NCI-H1694 (cell line): ENCODE measurements at places on chromosomes 4 and X.

DNA sequence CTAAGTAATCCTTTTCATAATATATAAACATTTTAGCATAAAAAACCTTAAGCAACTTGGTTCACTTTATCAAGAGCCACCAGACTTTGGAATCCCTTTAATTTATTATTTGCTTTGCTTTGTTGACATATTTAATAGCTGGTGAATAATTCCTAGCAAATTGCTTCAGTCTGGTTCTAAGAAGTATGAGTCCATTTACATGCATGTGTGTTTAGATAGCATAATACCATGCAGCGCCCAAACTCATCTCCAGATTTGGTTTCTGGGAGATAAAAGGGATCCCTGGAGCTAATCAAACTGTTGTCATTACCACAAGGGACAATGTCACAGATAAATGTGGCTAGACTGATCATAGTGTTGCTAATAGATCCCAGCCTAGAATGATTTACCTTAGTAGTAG is 111.8 kb downstream of the TMEM144 start:
- DNase-seq, result no peak

DNA sequence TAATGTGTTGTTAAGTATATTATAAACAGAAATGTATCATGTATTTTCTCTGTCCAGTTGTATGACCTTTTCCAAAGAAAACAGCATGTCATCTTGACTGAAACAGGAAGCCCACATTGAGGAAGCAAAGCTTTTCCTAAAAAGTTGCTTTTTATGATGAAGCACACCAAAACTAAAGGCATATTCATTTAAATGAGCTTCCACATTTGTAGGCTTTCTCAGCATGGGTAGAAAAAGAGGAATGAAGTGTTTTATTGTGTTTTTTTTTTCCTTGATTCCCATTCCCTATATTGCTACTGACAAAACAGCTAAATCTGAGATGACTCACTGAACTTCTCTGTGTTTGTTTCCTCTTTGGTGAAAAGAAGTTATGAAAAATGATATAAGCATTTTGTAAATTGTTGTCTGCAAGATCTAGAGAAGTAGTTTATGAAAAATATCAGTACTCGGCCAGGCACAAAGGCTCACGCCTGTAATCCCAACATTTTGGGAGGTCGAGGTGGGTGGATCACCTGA is 32.5 kb upstream of the FRAS1 start:
- DNase-seq, result no peak

DNA sequence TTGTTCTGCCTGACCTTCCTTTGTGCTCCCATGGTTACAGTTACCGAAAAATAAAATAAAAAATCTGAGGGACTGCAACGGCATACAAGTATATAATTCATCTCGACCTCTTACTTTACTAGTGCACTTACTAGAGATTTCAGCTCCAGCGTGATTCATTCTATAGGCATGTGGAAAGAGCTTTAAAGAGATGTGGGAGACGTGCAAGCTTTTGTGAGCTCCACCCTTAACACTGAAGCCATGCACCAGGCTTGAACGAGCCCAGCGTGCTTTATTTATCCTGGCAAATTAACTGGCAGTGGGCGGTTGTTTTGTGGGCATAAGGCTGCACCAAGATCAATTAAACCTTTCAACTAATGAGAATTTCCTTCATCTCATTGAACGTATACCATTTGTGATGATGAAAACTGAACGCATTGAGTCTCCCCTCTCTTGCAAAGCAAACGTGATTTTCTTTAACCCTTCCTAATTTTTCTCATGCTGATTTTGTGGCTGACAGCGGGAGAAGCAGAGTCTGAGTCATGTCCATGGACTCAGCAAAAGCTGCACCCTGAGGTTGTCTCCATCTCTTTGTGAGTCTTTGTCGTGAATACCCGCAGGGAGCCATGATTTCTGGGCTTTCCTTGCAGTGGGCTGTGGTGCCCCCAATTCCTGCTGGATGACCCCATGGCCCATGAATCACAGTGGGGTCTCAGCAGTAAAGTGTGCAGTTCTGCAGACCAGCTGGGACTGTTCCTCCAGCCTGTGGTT is 60.1 kb downstream of the MXRA5 start:
- no peak for DNase-seq

DNA sequence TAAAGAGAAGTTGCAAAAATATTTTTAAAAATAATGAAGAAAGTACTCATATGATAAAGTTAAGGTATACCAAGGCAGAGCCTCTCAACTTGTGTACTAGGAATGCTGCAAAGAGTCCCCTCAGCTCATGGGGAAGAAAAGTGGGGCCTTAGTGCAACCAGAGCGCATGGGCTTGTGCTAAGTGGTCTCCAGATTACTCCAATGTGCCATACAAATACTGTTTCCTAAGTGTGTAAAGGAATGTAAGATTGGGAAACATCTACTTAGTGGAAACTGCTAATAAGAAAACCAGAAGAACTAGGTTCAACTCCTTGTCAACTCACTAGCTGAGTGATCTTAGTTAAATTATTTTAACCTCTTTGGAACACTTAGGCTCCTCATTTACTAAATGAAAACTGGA is 39.1 kb downstream of the NAF1 start:
- DNase-seq, result no peak

DNA sequence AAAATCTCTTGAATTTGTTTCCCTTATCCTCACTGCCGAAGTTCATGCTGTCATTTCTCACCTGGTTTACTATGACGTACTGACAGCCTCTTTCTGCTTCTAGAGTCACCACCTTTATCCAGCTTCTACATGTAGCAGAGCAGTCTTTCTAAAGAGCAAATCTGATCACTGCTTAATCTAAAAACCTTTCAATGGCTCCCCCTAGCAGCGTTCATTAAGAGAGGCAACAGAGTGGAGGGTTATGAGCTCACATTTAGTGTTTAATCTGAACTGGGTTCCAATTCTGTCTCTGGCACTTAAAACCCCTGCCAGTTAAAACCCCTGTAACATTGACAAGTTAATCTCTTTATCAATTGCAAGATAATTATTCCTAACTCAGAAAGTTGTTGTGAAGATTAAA is 4.4 kb downstream of the RBPJ start:
- no peak for DNase-seq

GRCh38 chr4:6907658-6908191 is 1.9 kb upstream of the TBC1D14 start:
- DNase-seq, result no peak

DNA sequence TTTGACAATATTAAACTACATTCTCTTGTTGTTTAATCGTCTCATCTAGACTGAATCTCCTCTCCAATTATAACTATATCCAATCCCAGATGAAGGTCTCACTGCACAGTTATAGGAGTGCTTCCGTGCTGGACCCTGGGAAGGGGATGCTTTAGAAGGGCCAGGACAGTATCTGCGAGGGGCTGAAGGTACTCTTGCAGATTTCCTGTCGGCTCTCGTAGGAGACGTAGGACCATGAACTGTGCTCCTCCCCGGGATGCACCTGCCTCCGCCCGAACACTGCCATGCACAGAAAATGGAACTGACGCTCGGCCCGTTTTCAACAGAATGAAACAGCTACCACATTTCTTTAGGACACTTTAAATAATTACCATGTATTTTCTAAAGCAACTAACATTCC is 39.4 kb downstream of the FAT1 start:
- DNase-seq, result no peak

DNA sequence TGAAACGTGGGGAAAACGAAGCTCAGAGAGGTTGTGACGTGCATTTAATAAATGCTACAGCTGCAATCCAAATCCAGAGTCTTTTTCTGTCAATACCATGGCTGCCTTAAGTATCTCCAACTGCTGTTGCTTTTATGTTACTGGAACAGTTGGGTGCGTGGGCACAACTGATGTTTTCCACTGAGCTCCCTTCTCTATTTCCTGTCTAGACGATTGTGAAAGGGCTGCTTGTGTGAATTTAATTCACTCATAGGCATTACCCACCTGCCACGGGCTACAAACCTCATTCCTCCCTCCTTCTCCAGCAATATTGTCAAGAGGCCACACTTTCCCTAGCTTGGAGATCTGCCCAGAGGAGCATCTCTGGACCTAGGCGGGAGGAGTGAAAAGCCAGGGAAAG is 526.0 kb downstream of the MID1IP1 start:
- DNase-seq, result no peak

GRCh38 chr4:30839583-30840520 is 119.7 kb downstream of the PCDH7 start:
- DNase-seq, result no peak

DNA sequence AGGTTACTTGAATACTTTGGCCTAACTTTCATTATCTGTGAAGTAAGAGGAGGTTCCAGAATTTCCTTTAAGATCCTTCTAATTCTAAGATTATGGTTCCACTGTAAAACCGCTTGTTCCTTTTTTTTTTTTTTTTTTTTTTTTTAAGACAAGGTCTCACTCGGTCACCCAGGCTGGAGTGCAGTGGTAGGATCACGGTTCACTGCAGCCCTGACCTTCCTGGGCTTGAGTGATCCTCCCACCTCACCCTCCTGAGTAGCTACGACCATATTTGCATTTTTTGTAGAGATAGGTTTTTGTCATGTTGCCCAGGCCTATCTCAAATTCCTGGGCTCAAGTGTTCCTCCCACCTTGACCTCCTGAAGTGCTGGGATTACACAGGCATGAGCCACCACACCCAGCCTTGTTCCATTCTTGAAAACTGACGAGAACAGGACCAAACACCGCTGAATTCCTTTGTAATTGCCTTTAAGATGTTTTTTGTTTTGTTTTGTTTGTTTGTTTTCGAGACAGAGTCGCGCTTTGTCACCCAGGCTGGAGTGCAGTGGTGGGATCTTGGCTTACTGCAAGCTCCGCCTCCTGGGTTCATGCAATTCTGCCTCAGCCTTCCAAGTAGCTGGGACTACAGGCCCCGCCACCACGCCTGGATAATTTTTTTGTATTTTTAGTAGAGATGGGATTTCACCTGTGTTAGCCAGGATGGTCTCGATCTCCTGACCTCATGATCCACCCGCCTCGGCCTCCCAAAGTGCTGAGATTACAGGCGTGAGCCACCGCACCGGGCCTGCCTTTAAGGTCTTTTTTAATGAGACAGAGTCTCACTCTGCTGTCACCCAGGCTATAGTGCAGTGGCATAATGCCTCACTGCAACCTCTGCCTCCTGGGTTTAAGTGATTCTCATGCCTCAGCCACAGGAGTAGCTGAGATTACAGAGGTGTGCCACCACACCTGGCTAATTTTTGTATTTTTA is 6.8 kb downstream of the PDS5A start:
- DNase-seq, result no peak

DNA sequence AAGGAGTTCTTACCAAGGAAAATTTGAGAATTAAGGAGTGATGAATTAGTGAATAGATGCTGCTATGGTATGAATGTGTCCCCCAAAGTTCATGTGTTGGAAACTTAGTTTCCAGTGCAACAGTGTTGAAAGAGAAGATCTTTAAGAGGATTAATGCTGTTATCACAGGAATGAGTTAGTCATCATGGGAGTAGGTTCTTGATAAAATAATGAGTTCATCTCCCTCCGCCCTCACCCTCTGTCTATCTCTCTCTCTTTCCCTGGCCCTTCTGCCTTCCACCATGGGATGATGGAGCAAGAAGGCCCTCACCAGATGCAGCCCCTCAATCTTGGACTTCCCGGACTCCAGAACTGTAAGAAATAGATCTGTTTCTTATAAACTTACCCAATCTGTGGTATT is 38.3 kb upstream of the KLHL8 start:
- DNase-seq, result no peak

- DNase-seq, result no peak
Observed at GRCh38 chrX:97405031-97405660, 521.4 kb downstream of the RPA4 start.

- no peak for DNase-seq
Observed at GRCh38 chr4:185139736-185140135, 3.3 kb upstream of the SLC25A4 start.

- DNase-seq, result no peak
Observed at GRCh38 chrX:85378461-85378860, 1.0 kb downstream of the POF1B start.

- no peak for DNase-seq
Observed at GRCh38 chrX:133579631-133580030, 164.3 kb upstream of the GPC4 start.

DNA sequence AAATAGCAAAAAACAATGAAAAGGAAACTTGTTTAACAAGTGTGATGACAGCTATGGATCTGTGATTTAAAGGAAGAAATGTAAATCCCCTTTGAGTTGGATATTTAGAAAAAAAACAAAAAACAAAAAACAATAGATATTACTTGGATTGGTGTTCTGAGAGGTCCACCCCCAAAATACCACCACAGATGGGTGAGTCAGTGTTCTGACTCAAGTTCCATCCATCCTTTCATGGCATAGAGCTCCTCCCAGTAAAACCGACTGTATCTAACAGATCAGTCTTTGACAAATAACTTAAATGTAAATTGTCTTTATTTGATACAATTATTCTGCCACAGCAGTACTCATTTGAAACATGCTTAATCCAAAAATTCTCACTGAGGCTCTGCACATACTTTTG is 27.4 kb downstream of the TMPRSS11B start:
- no peak for DNase-seq

- no peak for DNase-seq
Observed at GRCh38 chr4:156888762-156889161, 82.8 kb downstream of the PDGFC start.

- DNase-seq, result no peak
Observed at GRCh38 chr4:186227221-186227620, at the start of gene KLKB1. KLKB1 (plus strand) TSS chr4:186227507; CDS start chr4:186228196, 689 bp downstream.

GRCh38 chr4:77493120-77493752 is 112.4 kb upstream of the CXCL13 start:
- DNase-seq, result no peak

- DNase-seq, result peak; percentile 2
Observed at GRCh38 chr4:121898150-121898549, 27.9 kb upstream of the BBS7 start.

DNA sequence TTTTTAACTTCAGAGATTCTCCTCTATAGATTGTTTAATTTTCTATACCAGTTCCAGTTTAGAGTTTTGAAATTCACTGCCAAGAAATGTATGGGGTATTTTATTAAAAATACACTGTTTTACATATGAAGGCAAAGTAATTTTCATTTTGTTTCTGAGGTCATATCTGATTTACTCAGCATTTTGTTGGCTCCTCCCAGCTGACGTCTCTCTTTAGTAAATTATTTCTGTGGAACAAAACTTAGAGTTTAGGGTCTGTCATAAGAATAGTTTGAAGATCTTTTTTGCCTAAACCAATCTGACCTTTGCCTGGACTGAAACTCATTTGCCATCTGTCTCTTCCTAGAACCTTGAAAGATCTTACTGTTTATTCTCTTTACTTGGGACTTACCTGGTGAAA is 16.9 kb downstream of the FNIP2 start:
- no peak for DNase-seq

GRCh38 chrX:42119076-42119475 is 195.7 kb upstream of the CASK start:
- peak; percentile 26 for DNase-seq

GRCh38 chrX:100297728-100298127 is 112.3 kb downstream of the PCDH19 start:
- no peak for DNase-seq

DNA sequence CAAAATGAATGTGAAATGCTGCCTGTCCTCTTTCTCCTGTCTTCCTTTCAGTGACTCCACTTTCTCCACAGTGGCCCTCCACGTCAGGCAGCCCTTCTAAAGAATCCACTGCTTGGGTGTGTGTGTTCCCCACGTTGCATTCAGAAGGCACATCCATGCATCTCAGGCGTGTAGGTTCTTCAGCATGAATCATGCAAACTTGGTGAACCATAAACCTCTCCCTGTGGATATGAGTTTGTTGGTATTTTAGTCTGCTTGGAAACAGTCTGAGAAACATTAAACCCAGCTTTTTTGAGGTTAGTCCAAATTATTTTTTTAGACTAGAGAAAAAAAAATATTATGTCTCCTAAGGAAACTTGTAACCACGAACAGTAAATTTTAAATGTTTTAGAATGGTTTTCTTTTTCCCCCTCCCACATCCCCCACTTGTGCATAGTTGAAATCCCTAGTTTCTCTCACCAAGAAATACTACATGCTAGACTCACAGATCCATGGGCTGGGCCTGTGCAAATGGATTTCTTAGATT is 251.6 kb downstream of the CBR4 start:
- no peak for DNase-seq
